ENCODE measurements at places on chromosomes 2 and 18.
A peak's percentile ranks its signal among the peaks of the same experiment; 100 is the strongest.

DNA sequence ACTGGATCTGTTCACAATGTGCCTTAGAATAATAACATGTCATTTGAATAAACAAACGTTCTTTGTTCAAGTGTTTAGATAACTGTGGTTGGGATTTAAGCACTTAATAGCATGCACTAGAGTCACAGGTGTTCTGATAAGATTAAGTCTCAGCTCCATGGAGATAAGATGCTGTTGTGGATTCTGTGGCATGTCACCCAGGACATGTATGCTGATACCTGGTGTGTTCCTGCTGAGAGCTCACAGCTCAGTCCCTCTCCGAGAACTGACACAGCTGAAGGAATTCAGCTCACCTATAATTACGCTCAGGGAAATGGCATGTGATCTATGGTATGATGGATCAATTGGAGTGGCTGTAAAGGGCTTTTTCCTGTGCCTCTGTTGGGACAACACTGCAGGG, 75.4 kb upstream of the ST6GAL2 start:
- DNase-seq, result no peak

DNA sequence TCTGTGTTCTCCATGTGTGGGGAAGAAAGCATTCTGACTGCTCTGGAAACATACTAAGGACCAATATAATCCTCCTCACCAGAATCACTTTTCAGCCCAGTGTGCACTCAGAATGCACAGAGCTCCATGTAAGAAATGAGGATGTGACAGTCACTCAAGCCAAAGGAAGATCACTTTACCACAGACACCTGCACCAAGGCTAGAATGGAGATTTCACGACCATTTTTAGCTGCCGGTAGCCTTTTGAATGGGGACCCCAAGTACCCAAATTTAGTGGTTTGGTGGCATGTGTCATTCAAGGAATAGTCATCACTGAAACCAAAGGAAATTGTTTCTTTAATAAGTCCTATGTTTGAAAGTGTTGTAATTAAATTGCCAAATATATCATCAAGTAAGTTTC, 613.2 kb upstream of the ACVR2A start:
- no peak for DNase-seq

- DNase-seq, result no peak
Measured at GRCh38 chr2:133456156-133456555, 112.1 kb downstream of the NCKAP5 start.

- DNase-seq, result no peak
Measured at GRCh38 chr2:149278161-149278871, 52.1 kb upstream of the LYPD6 start.

DNA sequence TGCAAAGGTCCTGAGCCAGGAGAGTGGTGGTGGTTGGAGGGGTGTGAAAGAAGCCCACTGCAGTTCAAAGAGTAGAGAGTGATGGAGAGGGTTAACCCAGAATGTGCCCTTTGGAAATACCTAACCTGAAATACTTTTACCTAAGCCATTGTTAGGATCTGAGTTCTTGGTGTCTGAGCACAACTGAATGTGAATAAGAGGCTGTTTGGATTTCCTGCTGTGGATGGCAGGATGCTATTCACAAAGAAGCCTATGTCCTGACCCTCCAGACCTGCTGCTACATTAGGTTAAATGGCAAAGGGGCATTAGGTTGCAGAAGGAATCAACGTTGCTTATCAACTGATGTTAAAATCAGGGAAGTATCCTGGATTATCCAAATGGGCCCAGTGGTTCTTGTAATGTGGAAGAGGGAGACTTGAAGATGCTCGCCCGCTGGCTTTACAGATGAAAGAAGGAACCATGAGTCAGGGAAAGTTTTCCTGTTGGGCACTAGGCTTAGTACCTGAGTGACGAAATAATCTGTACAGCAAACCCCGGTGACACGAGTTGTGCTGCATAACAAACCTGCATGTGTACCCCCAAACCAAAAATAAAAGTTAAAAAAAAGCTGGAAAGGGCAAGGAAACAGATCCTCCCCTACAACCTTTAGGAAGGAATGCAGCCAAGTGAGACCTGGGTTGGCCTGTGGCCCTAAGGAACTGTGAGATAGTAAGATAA, 27.2 kb downstream of the ITGA6 start:
- DNase-seq, result no peak

DNA sequence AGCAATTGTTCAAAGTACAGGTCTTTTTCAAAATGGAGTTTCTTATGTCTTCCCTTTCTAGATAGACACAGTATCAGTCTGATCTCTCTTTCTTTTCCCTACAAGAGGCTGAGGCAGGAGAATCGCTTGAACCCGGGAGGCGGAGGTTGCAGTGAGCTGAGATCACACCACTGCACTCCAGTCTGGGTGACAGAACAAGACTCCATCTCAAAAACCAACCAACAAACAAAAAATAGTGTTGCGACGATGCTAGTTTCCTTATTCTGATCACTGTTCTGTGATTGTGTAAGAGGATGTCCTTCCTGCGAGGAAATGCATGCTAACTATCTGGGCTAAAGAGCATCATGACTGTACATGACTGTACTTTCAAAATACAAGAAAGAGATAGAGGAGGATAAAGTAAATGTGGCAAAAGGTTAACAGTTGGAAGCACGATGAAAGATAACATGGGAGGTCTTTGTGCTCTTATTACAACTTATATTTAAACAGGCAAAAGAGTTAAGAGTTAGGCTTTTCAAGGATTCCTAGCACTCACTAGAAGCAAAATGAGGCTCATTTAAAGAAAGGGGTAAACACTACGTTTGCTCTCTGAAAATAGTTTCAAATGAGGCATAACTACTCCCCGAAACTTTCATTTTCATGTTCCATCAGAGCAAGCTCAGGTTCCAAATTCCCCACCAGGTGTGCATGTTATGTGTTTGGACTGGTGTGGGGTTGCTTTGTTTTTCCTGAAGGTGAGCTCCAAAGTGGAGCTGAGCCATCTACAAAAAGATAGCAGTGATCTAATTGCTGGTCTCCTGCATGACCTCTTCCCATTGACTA, 23.8 kb downstream of the SOWAHC start:
- no peak for DNase-seq

DNA sequence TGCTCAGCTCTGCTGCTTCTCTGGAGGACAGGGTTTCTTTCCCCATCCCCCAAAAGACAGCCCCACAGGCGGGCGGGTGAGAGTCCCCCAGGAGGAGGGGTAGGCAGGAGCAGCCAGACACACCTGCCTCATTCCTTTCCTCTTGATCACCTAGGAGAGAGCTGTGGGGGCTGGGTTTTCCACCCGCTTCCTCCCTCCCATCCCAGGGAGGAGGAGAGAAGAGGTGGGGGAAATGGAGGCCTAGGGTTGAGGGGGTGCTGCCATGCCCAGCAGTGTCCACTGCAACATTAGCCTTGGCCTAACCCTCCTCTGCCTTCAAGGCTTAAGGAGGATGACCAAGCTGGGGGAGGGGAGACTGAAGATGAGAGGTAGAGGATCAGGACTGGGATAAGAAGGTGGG, 14.7 kb downstream of the WNT10A start:
- no peak for DNase-seq

- DNase-seq, result no peak
Measured at GRCh38 chr2:181231151-181231550, 226.0 kb upstream of the ITGA4 start.

DNA sequence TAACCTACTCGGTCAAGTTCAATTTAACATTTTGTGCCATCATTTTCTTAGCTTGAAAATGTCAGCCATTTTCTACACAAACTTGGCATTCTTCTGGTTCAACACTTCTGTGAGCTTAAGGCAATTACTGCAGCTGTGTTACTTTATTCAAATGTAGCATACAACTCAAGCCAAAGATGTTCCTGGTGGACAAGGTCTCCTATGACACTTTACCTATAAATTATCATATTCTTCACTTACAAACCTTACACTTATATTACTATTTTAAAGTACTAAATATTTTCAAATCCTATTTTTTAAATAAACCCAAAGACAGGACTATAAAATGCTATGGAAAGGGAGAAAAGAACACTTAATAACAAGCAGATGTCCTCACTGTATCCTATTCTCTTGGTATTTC, 1045.3 kb downstream of the TSN start:
- DNase-seq, result no peak

GRCh38 chr2:134447669-134448068, 193.8 kb downstream of the MGAT5 start:
- DNase-seq, result no peak

GRCh38 chr2:126900646-126901319, 2.1 kb downstream of the TEX51 start:
- DNase-seq, result no peak

DNA sequence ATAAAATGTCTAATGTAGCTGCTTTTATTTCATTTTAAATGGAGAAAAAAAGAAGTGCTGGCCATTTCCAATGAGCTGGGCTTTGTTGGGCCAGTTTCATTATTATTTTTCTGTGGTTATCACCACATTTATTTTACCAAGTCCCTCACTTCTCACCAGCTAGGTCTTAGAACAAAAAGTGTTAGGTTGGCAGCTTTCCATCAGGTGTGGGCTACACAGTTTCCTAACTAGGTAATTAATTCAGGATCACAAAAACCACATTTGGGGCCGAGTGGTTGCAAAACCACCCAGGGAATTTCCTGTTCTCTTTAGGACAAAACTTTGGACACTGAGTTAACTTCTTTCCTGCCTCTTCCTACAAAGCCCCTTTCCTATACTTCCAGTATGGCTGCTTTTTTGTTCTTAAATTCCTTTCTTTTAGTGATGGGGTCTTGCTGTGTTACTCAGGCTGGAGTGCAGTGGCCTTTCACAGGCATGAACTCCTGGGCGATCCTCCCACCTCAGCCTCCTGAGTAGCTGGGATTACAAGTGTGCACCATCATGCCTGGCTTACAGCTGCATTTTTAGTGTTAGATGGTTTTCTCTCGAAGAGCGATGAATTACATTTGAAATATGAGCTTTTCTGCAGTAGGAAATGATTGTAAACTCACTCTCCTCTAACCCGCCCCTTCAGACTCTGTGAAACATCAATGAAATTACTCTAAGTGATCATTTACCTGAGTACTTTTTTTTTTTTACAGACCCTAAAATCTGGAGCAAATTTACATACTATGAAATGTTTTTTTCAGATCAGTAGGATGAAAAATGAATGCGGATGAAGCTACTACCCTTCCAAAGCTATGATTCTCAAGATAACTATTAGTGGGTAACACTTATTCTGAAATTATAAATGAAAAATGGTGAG, 2.6 kb upstream of the ZFP36L2 start:
- peak; percentile 68 for DNase-seq

DNA sequence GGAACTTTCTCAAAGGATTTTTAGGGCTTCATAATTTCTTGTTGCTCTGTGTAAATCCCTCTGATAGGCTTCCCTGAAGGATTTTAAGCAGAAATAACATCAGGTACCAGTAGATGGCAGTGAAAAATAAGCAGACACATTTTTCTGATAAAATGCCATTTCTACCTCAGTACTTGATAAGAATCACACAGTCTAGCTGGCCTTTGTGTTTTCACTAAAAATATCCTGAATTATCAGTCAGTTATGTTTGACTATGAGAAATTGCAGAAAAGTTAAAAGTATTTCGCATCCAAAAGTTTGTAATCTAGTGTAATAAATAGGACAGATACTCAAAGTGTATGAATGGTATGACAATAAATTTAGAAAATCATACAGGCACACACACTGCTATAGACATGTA, 68.7 kb downstream of the DNAJC10 start:
- no peak for DNase-seq

DNA sequence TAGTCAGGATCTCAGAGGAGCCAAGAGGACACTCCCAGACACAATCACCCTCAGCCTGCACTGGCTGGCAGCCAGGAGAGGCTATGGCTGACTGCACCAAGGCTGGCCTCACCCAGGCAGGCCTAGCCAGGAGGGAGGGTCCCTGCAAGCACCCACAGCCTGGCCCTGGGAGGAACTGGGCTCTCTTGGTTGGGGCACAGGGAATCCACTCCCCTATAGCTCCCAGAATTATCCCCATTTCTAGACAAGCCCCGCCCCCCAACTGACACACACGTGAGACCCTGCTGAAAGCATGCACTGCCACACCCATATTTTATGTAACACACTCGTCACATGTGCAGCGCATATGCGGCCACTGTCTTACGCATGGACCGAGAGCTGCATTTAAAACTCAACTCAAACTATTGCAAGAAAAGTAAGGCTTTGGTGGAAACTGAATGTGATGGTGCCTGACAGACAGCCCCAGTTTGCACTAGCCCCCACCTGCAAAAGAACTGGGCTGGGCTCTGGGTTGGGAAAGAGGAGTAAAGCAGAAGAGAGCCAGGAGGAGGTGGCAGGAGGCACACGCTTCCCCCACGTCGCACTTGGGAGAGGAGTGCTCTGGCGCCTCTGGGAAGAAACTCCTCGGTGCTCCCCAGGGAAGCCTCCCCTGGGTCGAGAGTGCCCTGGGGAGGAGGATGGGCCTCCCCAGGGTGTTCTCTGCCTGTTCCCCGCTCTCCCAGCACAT, 28.9 kb upstream of the ARHGEF4 start:
- DNase-seq, result no peak

DNA sequence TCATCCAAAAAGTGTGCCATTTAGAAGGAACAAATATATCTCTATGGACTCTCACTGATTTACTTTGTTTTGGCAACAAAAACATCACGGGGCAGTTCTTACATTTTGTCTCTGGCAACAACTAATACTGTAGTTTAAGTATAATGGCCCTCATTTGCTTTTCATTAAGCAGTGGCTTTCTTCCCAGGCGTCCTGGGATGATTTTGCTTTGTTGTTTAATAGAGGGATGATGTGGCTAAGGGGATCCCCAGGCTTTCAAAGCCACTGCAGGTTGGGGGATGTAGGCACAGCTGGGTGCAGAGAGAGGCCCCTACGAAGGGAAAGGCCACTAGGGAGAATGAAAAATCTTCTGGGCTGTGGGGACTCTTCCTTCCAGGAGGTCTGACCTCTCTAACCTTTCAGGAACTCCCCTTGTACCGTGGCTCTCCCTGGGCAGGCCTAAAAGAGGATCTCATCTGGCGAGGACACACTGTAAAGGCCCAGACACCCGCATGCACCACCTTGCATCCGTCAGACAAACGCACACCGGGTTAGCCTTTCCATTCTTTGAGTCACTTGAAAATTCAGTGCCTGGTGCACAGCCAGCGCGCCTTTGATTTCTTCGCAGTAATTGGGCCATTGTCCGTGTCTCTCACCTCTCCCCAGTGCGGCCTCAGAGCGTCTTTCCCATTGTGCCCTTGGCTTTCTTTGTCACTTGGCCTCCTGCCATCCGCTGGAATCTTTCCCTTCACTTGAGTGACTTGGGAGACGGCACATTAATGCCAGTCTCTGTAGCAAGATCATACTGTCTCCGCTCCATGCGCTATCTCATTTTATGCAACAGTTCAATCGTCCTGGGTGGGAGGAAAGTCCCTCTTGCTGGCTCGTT, 40.3 kb upstream of the AFF3 start:
- DNase-seq, result no peak

GRCh38 chr18:6158958-6159357, 255.8 kb downstream of the L3MBTL4 start:
- DNase-seq, result no peak

- DNase-seq, result no peak
Measured at GRCh38 chr2:238948765-238949641, 101.1 kb downstream of the TWIST2 start.

GRCh38 chr2:229409751-229410181, 138.7 kb upstream of the PID1 start:
- no peak for DNase-seq

GRCh38 chr2:172722481-172722880, 13.2 kb upstream of the RAPGEF4 start:
- DNase-seq, result no peak

GRCh38 chr2:176589825-176590440, 320.7 kb downstream of the MTX2 start:
- DNase-seq, result no peak

- DNase-seq, result no peak
Measured at GRCh38 chr2:231300020-231300721, 95.3 kb upstream of the B3GNT7 start.

- DNase-seq, result no peak
Measured at GRCh38 chr2:196980473-196980872, 54.0 kb upstream of the PGAP1 start.
